ENCODE measurements at places on chromosomes 5 and 9. TPM values are rescaled to one million over a fixed set of nuclear protein-coding genes. Genes with fewer than 3 reads are reported as not detected.

BTNL3 gene
- total RNA-seq = not detected

FOXD4L3 gene
- total RNA-seq = not detected

GZMA gene
- not detected for total RNA-seq

NOTCH1 gene
- total RNA-seq = 33.3 TPM

PRUNE2 gene
- total RNA-seq = 3.3 TPM

KLHL3 gene
- total RNA-seq = 3.8 TPM

SIMC1 gene
- 15.0 TPM for total RNA-seq

IRGM gene
- not detected for total RNA-seq

NIPAL4 gene
- total RNA-seq = not detected

C9orf153 gene
- total RNA-seq = not detected

Data from H7 (cell line).